Thymus (tissue), 14 donors: ENCODE measurements at places on chromosomes 11 and 22. TPM values are rescaled to one million over a fixed set of nuclear protein-coding genes. Genes with fewer than 3 reads are reported as not detected.

DNA sequence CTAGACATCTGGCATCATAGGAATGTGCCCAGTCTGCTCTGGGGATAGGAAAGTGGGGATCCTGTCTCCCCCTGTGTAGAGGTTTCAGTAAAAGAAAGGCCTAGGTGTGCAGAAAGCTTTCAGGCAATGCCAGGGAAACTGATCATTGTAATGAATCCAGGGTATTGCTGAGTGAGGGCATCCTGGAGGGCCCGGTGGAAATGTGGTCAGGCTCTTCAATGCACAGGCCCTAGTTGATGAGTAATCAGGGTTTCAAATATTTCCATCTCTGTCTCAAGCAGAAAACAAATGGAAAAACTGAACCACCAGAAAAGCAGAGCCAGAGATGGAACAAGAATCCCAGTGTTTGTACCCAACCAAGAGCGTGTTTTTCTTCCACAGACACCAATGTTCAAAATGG lies 2.0 kb downstream of the CD3E start:
- no peak for DNase-seq

GRCh38 chr11:34028425-34028824 lies 23.1 kb upstream of the CAPRIN1 start:
- DNase-seq = no peak

GRCh38 chr22:39197578-39197977 lies 45.1 kb upstream of the CBX7 start:
- DNase-seq = no peak

The TMEM191C gene
- 5.1 TPM for polyA plus RNA-seq

- no peak for DNase-seq
Measured at GRCh38 chr11:3949125-3949524, 93.7 kb downstream of the STIM1 start.

GRCh38 chr22:27269751-27270543 lies 531.6 kb downstream of the MN1 start:
- no peak for DNase-seq

DNA sequence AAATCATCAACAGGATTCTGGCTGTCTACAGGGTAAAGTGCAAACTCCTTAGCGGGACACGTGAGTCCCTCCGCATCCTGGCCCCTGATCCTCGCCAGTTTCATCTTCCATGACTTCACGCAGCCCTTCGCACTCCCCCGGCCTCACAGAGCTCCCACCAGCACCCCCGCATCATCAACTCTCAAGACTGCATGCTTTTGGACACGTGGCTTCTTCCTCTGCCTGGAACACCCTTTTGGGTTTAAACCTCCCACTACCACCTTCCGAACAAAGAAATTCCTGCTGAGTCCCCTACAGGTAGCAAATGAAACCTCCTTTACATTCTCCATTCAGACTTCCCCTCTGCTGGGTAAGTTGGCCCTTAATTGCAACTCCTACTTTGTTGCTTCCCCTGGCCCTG lies 12.6 kb upstream of the EIF3M start:
- DNase-seq = no peak

DNA sequence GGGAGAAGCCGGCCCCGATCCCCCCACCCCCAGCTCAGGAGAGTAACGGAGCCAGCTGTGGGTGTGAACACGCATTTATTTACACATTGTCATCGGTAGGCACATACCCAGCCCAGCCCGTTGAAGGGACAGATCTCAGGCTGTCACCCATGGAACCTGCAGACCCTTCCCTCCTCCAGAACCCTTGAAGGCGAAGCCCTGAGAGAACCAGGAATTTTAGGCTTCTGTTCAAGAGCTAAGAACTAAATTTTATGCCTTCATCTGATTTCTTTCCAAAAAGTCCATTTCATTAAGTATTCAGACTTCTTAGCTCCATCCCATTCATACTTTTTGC lies 379 bp upstream of the BRMS1 start:
- DNase-seq = no peak

The MRGPRX4 gene
- 0.07 TPM for polyA plus RNA-seq

DNA sequence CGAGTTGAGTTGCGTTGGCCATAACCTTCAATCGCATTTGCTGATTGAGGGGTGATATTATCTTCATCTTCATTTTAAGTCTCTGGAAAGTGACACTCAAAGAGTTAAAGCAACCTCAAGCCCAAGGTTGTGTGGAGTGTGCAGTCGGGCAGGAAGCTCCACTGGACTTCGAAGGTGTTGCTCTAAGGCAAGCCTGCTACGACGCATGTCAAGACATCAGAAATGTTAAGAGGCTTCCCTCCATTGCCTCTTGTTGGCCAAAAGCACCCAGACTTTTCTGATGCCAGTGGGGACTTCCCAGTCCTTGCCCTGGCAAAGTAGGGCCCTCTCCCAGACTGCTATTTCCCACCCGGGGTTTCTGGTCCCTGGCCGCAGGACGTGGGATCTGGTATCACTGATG lies 23.6 kb upstream of the SCGB1D1 start:
- no peak for DNase-seq

The NXPE4 gene
- 0.02 TPM for polyA plus RNA-seq

The THY1 gene
- 15.3 TPM for polyA plus RNA-seq

GRCh38 chr22:44273175-44273574 lies 39.6 kb downstream of the SHISAL1 start:
- DNase-seq = no peak

The PDE3B gene
- polyA plus RNA-seq = 32.9 TPM

The FAM111B gene
- 0.80 TPM for polyA plus RNA-seq

GRCh38 chr11:20917306-20917705 lies 247.9 kb downstream of the NELL1 start:
- DNase-seq = no peak

GRCh38 chr11:106656646-106657045 lies 361.6 kb downstream of the GUCY1A2 start:
- no peak for DNase-seq

GRCh38 chr22:32880505-32880892 lies 79.0 kb downstream of the TIMP3 start:
- no peak for DNase-seq

- DNase-seq = no peak
Measured at GRCh38 chr22:48489551-48490499, 1337.8 kb downstream of the BRD1 start.

- DNase-seq = no peak
Measured at GRCh38 chr11:84855508-84856245, 771.5 kb downstream of the DLG2 start.

The SMIM35 gene
- 0.09 TPM for polyA plus RNA-seq

DNA sequence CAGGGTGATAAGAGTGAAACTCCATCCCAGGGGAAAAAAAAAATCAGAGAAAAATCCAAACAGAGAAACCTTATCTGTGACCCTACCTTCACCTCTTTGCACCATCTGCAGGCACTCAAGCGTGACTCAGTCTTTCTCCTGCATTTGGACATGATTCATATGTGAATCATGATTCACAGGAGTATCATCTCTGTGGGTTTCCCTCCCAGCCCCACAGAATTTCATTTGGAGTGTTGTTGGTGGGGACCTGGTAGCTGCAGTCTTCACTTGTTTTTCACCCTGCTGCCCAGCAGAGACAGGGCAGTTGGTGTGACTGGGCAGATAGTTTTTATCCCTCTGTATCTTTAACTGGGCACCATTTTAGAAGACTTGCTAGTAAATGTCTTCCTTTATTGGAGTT lies 75.7 kb downstream of the DEPDC5 start:
- DNase-seq = no peak

DNA sequence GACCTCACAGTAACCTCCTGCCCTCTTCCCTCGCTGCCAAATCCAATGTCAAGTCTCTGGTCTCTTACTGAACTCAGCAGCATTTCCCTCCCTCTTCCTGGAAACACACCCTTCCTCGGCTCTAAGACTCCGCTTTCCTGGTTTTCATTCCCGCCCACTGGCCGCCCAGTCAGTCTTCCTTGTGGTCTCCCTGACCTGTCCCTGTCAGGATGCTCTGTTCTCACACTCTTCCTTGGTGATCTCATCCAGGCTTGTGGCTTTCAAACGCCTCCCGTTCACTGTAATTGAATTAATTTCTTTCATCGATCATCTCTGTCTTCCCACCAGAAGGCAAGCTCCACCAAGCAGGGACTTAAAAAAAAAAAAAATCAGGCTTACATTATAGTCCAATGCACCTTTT lies 33.5 kb downstream of the MYO18B start:
- DNase-seq = no peak

The FAM83F gene
- polyA plus RNA-seq = 2.0 TPM

The OR8B12 gene
- not detected for polyA plus RNA-seq

DNA sequence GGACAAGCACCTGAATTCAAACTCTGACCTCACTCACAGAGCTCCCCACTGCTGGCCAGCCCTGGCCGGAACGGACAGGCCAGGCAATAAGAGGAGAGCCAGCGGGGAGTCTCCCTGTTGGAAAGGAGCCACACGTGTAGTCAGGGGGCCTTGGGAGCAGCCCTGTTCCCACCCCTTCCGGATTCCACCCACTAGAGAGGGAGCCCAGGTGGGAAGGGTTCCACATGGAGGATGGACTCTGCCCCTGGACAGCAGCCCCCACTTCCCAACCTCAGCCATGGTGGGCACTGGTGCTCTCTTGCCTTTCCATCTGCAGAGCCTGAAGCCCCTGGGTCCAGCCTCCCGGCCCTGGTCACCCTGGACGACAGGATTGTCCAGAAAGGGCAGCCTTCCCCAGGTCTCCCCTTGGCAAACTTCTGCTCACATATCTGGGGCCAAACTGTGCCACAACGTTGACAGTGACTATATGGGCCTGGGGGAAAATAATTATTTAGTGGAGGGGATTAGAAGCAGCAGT lies 7.5 kb upstream of the APOBEC3A start:
- DNase-seq = no peak

DNA sequence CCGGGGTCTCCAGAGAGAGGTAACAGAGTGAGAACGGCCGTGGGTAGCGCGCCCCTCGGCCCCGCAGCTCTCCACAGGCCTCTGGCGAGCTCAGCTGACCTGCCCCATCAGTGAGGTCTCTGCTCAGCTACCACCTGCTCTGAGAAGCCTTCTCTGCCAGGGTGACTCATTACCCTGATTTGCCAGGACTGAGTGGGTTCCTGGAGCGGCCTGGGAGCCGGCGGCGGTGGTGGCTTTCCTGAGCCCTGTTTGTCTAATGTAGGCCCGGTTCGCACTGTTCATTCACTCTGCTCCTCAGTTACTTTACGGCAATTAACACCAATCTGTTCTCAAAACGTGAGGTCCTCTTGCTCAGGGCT lies 351.0 kb upstream of the B3GAT1 start:
- no peak for DNase-seq
